ENCODE measurements at places on chromosomes 12 and 14.
A peak's percentile ranks its signal among the peaks of the same experiment; 100 is the strongest.

DNA sequence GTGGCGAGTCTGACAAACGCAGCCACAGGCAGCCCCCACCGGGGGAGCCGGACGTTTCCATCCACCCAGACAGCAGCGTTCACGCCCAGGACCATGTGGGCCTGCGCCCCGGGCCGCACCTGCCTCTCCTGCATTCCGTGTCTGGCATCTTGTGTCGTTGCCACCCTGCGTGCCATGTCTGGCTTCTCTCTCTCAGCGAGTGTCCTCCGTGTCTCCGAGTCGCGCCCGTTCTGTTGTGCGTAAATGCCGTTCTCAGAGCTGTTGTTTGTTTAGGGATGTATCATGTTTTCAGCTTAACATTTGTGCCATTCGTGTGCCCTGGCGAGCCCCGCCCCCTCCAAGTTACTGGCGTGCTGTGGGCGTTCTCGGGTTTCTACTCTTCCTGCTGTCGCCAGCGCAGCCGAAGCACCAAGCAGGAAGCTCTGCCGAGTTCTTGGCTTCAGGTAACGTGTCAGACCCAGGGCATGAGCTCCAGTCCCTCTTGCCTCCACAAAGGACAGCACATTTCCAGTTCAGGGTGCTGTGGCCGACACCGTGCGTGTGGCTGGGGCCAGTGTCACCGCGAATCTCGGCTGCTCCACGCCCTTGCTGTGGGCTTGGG is 34.6 kb downstream of the NOC4L start:
- DNase-seq = no peak

- DNase-seq = no peak
Measured at GRCh38 chr12:53927220-53928029, 11.2 kb upstream of the HOXC13 start.

GRCh38 chr12:93587611-93588010 is 15.1 kb downstream of the SOCS2 start:
- DNase-seq = no peak

- no peak for DNase-seq
Measured at GRCh38 chr12:100899301-100899700, 104.7 kb downstream of the ANO4 start.

GRCh38 chr14:60107477-60107876 is 15.8 kb downstream of the PCNX4 start:
- no peak for DNase-seq

DNA sequence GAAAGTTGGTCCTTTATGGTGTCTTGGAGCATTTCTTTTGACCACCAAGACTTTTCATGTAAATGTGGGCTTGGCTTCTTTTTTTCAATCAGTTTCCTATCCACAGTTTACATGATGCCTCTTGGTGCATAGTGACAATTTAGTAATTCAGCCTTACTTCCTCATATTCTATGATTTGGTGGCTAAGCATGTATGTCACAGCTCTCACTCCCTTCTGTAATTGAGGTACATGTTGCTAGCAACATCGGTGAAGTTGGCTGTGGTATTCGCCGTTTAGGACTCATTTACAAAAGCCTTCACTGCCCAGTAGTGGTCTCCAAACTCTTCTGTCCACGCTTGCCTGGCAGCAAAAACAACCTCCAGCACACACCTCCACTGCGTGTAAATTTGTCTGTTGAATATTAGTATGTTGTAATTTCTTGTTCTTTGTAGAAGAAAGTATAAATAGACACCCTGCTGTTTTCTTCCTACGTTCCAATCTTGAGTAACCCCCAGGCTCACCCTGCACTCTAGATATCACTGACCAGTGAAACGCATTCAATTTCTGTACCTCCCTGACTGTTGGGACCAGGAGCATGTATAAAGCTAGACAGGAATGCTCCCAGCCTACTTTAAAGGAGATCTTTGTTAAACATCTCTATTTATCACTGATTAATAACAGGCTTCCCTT is 90.4 kb downstream of the PPP2R5C start:
- no peak for DNase-seq

GRCh38 chr12:55142669-55143565 is 16.7 kb downstream of the OR9K2 start:
- peak; percentile 5 for DNase-seq

GRCh38 chr12:121947981-121948380 is 29.6 kb downstream of the CFAP251 start:
- DNase-seq = no peak

GRCh38 chr12:130572553-130572952 is 143.5 kb downstream of the RIMBP2 start:
- DNase-seq = no peak

DNA sequence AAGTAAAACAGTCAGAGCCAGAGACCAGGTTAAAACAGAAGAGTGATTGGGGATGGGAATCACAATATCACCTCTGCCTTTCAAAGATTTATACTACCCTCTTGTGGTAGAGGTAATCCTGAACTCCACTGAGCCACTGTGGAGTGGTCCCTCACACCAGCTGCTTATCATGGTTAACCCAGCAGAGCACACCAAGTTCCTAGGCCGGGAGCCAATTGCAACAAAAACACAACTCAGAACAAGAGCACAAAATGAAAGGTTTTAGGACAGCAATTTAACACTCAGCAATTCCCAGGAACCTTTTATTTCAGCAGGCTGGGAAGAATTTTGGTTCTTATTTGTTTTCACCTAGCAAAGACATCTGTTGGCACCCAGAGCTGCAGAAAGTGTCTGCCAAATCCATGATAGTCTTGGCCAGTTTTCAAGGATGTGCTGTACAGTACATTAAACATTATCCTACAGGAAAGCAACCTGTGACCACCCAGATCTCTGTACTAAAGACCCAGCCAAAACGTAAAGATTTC is 220.5 kb upstream of the ATXN7L3B start:
- no peak for DNase-seq

DNA sequence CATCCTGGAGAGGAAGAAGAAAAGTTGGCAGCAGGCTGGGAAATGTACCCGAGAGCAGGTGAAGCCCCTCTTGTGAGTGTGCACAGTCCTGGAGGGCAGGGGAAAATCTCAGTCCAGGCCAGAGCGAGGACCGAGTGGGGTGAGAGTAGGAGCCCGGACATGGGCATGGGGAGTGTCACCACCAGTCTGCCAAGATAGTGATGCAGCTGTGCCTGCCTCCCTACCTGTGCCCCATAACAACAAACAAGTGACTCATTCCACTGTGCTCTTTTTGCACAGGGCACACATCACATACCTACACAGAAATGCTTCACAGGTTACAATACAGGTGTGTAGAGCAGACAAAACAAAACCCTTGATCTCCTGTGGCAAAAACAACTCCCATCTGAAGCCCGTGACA is 205.9 kb upstream of the PELI2 start:
- DNase-seq = no peak

DNA sequence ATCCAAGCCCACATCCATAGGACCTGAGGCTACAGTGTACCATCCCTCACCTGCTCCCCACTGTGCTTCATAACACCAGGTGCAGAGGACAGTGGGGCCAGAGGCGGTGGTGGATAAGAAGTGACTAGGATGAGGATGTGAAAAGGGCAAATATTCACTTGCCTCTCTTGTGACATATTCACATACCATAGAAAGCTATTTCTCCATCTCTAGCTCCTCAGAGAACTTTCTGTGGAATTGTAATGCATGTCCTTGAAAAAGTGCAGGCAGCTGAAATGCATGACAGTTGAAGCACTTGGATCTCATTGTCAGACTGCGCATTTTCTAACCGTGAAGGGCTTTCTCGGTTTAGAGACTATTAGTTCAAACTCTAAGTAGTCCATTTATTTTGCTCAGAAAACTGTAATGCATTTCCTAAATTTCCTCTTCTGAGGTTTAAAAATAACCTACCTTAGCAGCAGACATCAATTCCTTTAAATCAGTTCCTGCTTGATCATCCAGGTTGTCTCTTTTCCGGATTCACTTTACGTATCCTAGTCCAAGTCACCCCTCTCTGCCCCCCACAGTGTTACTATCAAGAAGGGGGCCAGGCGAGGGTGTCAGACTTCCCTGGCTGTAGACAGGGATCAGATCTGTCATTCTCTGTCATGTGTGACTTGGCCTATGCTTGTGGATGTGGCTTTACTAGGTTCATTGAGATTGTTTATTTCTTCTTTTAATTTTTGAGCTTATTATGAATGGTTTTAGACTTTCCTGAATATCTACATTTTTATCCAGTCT is 984.0 kb upstream of the TMEM132C start:
- no peak for DNase-seq

DNA sequence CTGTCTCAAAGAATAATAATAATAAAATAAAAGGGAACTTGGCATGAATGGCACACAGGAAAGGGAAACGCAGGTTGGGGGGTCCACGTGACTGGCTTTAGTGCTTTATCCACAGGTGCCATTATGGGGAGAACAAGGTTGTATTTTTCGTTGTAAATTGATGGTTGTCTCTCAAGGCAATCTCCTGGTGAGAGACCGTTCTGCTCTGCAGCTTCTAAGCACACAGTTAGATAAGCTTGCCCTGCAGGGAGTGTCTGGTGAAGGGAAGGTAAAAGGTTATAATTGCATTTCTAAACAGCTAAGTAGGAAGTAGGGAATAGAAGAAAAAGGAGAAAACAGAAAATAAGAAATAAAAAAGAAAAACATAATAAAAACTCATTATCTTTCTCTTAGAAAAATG is 69.1 kb upstream of the CPSF6 start:
- DNase-seq = no peak

- DNase-seq = no peak
Measured at GRCh38 chr14:96192975-96193805, 11.4 kb upstream of the BDKRB2 start.

- no peak for DNase-seq
Measured at GRCh38 chr12:101761350-101761749, 22.1 kb upstream of the SYCP3 start.

DNA sequence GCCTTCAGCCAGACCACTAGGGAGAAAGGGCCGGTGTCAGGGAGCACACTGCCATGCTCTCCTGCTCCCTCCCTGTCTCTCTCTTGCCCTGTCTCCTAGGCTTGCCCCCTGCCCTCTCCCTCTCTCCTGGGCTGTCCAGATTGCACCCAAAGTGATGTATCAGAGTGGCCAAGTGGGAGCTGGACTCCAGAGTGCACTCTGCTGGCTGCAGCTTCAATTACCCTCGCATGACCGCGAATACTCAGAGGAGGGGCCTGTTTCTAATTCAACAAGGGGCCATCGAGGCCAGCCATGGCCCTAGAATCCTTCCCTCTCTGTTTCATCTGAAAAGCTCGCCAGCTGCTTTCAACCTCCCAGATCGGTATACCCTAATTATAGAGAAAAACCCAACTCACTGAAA is 206.4 kb upstream of the FKBP4 start:
- DNase-seq = no peak

DNA sequence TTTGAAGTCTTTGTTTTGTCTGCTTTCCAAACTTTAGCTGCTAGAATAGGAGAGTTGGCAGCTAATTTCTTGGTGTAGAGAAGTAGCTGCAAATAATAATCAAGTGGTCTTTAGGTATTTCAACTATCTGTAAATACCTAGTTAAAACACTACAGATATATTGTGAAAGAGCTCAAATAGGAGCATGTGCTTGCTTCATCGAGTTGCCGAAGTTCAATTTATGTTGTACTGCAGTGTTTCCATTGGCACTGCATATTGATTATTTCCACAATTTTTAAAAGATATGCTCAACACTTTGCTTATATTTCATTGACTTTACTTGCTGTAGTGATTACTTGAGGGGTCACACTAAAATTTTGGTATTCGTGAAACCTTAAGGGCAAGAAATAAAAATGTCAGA is 131.6 kb upstream of the BMP4 start:
- DNase-seq = no peak

DNA sequence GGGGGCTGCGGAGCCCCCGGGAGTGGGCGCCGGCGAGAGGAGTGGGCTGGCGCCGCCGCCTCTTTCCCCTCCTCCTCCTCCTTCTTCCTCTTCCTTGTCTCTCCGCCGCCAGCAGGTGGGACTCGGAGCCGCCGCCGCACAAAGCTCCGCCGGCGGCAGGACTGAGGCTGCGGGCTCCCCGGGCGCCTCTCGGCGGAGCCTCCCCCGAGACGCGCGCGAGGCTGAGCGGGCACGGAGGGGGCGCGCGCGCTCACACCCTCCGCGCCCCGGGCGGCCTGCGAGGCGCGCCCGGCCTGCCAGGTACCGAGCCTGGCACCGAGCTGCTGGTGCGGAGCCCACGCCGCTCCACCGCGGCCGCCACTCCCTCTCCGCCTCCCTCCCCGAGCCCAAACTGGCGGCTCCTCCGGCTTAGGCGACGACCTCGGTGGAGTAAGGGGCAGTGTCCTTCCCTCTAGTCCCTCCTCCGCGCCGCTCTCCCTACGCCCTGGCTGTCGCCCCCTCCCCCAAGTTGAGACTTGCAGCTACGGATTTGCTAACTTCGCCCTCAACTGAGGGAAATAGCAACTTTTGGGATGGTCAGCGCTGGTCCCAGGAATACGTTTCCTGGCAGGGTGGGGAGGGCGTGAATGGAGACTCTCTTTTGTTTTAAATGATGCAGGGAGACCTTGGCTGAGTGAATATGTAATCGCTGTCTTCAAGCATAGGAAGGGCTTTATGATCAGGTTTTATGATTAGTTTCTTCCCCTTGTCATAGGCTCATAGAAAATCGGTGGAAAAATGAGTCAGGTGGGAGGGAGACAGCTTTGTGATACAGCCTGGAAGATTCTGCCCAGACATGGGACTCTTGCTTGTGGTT is 199.5 kb upstream of the CAND1 start:
- DNase-seq = peak; percentile 65

- DNase-seq = peak; percentile 69
Measured at GRCh38 chr14:103854822-103855733, 7.7 kb upstream of the PPP1R13B start.

DNA sequence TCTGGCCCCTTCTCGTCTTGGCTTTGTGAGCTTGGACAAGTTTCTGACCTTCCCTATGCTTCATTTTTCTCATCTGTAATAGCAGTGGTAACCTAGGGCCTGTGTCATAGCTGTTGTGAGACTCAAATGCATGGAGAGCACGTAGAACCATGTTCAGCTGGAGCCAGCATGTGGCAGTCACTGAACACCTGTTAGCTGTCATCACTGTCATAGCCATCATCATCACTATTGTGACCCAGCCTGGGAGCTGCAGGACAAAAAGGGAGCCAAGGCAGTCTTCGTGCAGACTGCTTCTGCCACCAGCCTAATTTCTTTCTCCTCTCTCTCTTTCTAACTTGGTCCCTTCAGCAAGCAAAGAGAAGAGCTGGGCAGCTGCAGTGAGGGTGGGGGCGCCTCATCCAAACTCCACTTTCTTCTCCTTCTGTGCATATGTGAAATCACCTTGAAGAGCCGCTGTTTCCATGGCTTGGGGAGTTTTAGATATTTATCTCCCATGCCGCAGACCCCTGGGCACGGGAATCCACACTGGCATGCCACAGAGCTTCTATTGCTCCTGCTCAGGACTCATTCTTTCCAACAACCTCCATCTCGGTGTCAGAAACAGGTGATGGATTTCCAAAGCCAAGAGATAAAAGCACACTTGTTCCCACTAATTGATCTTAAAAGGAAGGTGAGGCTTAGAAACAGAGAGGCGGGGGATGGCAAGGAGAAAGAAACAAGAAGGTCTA is 87.0 kb downstream of the SRRM4 start:
- no peak for DNase-seq

- no peak for DNase-seq
Measured at GRCh38 chr12:1377117-1377516, 217.3 kb downstream of the FBXL14 start.

- no peak for DNase-seq
Measured at GRCh38 chr12:119431151-119431550, 96.6 kb downstream of the CCDC60 start.

GRCh38 chr14:23831596-23831995 is 122.0 kb upstream of the DHRS4 start:
- no peak for DNase-seq

All from large intestine (tissue), 12 donors.